ENCODE measurements at places on chromosomes 5 and 9.

DNA sequence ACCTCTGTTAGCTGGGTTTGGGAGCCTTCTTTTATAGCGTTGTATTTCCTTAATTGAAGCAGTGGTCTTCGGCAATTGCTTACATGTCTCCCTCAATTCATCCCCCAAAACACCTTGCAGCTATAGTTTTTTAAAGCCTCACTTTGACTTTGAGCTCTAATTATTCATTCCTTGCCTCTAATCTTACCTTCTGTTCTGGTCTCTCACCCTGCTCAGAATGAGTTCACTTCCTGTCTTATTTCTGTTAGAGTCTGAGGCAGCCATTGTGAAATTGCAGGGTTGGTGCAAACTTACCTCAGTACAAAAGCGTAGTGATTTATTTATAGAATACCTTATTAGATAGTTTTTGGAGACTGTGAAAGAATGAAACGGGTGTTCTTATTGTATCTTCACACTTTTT, 35.0 kb downstream of the AOPEP start:
- no peak for DNase-seq

GRCh38 chr9:7097040-7097715, 339.4 kb downstream of the KDM4C start:
- DNase-seq: no peak

DNA sequence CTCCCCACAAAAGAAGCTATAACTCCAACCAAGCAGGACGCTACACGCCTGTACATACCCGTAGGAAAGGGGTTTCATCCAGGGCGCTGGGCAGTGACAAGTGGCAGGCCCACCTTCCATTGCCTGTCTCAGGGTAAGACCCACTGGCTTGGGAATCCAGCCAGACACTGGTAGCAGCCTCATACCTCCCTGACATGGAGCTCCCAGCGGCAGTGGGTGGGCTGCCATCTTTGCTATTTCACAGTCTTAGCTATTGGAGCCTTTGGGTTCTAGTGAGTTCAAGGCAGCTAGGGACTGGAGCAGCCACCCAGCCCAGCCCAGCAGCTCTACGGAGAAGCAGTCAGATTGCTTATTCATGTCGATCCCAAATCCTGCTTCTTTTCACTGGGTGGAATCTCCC, 3.4 kb upstream of the IFNA10 start:
- no peak for DNase-seq

DNA sequence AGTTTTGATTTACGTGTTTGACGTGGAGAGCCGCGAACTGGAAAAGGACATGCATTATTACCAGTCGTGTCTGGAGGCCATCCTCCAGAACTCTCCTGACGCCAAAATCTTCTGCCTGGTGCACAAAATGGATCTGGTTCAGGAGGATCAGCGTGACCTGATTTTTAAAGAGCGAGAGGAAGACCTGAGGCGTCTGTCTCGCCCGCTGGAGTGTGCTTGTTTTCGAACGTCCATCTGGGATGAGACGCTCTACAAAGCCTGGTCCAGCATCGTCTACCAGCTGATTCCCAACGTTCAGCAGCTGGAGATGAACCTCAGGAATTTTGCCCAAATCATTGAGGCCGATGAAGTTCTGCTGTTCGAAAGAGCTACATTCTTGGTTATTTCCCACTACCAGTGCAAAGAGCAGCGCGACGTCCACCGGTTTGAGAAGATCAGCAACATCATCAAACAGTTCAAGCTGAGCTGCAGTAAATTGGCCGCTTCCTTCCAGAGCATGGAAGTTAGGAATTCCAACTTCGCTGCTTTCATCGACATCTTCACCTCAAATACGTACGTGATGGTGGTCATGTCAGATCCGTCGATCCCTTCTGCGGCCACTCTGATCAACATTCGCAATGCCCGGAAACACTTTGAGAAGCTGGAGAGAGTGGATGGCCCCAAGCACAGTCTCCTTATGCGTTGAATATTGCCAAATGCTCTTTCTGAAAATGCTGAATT, 850 bp downstream of the RRAGA start:
- no peak for DNase-seq

GRCh38 chr5:71788794-71789193, 69.7 kb downstream of the CARTPT start:
- no peak for DNase-seq

GRCh38 chr9:33315371-33315770, 25.1 kb downstream of the NFX1 start:
- DNase-seq: no peak

DNA sequence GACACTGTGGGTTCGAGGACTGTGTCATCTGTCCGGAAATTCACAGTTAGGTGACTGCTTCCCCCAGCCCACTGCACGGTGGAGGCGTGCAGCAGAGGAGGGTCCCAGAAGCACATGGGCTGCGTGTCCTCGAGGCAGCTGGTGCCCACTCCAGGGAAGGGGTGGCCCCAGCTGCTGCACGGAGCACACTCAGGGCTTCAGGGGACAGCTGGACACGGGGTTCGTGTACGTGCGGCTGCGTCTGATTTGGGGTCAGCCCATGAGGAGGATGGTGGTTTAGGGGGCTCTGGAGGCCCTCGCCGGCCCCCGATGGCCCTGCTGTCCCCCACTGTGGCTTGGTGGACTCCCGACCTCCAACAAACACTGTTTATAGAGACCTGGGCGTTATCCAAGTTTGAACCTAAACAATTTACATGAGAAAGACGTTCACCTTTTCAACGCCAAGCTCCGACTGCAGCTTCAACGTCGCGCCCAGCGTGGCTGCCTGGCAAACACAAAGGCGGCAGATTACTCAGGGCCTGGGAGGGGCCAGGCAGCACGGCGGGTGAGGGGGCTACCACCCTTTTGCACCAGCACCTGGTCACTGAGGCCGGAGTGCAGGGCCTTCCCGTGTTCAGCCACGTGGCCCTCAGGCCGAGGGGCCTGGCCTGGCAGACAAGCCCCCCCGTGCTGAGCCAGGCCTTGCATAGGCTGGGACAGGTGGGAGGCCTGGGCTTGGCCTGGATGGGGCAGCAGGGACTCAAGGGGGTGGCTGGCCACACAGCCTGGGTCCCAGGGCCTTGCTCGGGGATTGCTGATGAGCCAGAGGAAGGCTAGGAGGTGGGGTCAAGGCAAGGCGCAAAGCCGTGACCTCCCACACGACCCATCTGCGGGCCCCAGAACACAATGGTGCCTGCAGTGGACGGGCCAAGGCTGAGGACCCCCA, 55.2 kb downstream of the EXD3 start:
- DNase-seq: no peak

DNA sequence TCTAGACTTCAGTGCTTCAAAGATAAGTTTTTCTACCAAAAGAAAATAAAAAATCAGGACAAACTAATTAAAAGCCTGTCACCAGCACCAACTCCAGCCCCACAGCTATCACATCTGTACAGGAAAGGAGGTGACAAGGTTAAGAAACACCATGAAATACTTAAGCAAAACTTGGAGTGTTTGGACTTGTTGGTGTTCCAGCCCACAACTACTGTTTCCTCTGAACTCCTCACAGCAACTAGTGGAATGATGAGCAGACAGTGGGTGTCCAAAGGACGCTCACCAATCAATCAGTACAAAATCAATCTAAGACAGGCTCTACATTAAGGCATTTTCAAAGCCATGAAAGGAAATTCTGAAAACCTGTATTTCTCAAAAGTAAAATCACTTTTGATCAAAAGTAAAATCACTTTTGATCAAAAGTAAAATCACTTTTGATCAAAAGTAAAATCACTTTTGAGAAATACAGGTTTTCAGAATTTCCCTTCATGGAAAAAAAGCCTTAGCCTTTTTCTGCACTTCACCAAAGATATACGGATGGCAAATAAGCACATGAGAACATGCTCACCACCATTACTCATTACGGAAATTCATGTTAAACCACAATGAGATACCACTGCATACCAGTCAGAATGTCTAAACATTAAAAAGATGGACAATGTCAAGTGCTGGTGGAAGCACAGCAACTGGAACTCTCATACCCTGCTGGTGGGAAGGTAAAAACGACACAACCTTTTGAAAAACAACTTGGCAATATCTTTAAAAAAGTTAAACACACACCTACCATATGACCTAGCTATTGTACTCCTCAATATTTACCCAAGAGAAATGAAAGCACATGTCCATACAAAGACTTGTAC, 79.7 kb downstream of the MED27 start:
- DNase-seq: no peak

DNA sequence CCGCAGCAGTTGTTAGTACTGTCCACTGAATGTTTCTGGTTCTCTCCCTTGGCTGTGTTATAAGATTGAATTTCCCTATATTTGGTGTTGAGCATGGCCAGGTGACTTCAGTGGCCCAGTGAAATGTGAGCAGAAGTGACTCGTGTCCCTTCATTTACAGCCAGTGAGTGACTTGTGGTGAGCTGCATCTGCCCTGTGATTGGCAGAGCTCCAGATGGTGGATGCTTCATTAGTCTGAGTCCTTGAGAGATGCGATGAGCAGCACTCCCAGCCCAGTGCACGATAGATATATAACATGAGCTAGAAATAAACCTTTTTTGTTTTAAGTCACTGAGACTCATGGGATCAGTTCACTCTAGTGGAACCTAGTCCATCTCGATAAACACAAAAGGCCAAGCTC, 19.3 kb downstream of the PCSK5 start:
- DNase-seq: no peak

DNA sequence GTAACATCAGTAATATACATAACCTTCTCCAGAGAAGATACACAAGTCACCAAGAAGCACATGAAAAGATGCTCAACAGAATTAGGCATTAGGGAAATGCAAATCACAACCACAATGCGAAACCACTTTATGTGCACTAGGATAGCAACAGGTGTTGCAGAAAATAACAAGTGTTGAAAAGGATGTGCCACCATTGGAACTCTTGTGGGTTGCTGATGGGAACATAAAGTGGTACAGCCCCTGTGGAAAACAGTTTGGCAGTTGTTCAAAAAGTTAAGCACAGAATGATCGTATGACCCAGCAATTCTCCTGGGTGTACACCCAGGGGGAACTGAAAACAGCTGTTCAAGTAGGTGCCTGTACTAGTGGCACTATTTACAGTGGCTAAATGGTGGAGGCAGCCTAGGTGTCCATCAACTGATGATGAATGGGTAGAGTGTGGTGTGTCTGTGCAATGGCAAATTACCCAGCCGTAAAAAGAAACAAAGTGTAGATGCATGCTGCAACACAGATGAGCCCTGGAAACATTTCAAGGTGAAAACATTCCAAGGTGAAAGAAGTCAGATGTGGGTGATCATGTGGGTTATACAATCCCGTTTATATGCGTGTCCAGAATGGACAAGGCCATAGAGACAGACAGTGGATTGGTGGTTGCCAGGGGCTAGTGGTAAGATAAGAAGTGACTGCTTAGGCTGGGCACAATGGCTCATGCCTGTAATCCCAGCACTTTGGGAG, 27.2 kb downstream of the CCDC69 start:
- DNase-seq: no peak

GRCh38 chr9:70534061-70534460, 119.6 kb upstream of the KLF9 start:
- DNase-seq: no peak

DNA sequence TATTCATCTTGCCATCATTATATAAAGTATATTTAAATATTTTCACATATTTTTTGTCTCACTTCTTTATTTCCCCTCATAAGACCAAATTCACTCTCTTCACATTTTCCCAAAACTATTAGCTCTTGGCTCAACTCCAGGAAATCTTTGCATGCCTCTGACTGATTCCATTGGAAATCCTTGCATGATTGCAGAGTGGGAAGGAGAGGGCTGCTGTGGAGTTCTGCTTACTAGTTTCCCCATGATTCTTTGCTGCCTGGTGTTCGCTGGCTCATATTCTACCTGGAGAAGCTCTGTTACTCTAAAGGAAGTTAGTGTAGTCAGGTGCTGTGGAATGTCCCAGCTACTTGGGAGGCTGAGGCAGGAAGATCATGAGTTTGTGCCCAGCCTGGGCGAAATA, 41.9 kb downstream of the LIX1 start:
- no peak for DNase-seq

DNA sequence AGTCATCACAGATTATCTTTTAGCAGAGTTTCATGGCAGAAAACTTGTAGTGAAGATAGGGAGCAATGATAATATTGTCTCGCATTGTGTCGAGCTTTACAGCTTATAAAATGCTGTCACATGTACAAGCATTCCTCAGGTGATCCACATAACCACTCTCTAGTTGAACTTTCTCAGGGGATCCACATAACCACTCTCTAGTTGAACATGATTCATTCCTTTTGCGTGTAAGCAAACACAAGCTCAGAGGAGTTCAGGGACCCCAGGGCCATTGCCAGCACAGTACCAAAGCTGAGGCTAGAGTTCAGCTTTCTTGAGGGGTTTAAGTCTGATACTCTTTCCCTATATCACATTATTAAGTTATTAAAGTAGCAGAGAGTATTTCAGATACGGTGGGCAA, 86.7 kb downstream of the CDH6 start:
- no peak for DNase-seq

DNA sequence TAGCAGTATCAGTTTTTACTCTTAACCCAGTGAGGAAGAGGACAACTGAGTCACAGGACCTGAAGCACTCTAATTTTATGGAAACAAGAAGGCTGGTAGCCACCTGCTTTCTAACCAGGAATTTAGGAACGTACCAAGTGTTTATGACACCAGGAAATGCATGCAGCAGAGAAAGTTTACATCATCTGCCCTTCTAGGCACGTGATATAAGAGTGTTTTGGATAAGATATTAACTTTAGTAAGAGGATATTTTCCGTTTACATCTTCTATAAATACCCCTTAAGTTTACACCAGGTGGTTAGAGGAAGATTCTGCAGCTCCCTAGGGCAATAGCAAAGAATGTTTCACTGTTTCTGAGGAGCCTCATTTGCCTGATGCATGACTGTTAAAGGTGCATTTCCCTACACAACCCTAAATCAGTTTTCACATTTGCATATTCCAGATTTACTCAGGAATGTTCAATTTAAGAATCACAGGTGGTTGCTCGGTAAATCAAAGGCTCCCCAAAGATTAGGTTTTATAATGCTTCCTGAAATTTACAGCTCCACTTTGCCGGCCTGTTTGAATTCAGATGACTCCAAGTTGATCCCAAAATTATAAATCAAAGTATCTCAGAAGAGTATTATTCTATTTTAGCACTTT, 1.8 kb downstream of the TSC1 start:
- DNase-seq: no peak
